Stimulated activated CD8-positive, alpha-beta memory T cell treated with anti-CD3 and anti-CD28 coated beads, Interleukin-15, amount 100 ng/mL, for 1 hour (primary cell): ENCODE measurements at places on chromosomes 7 and 10.

- no peak for DNase-seq
Observed at GRCh38 chr7:155464183-155464582, 6.3 kb downstream of the EN2 start.

- DNase-seq = no peak
Observed at GRCh38 chr7:158863611-158864506, 7.5 kb downstream of the DYNC2I1 start.

DNA sequence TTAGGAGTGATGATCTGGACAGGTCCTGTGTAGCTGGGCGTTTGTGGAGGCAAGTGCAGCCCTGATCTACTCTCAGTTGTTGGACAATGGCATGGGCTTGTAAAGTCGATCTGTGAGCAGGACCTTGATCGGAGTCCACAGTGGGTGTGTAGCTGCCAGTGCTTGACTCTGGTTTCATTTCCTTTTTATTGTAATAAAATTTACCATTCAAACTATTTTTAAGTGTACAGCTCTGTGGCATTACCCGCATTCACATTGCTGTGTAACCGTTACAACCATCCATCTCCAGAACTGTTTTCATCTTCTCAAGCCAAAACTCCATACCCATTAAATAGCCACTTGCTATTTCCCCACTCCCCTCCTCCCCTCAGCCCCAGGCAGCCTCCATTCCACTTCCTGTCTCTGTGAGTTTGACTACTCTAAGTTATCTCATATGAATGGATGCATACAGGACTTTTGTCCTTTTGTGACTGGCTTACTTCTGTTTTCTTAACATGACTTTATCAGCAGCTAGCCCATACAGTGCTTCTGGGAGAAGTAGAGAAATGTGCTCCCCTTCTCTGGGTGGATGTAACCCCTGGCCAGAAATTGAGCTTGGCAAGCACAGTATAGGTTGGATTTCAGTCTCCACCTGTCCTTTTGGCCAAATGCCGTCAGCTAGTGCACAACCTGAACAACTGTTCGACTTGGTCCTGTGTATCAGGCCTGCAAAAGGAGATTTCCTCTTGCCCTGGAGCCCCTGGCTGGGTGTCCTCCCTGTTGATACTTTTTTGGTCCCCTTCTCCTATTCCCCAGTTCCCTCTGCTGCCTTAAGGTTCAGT lies 180.0 kb downstream of the LRMDA start:
- DNase-seq = no peak

DNA sequence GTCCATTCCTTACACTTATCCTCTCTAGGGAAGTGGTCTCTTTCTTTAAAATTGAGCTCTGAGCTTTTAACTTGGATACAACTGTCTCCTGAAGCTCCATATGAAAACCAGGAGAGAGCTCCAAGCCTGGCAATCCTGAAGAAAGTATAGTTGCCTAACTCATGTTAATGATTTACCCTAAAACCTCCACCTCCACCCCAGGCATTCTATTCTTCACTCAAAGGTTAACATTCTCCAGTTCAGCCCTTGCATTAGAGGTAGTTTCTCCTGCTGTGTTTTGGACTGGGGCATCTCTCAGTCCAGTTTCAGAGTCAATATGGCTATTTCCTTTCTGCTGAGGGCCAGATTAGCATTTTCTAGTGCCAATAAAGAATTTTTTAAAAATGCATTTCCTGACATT lies 195.5 kb downstream of the SLC25A13 start:
- DNase-seq = no peak

- DNase-seq = no peak
Observed at GRCh38 chr10:112217386-112218035, 33.9 kb upstream of the GPAM start.

DNA sequence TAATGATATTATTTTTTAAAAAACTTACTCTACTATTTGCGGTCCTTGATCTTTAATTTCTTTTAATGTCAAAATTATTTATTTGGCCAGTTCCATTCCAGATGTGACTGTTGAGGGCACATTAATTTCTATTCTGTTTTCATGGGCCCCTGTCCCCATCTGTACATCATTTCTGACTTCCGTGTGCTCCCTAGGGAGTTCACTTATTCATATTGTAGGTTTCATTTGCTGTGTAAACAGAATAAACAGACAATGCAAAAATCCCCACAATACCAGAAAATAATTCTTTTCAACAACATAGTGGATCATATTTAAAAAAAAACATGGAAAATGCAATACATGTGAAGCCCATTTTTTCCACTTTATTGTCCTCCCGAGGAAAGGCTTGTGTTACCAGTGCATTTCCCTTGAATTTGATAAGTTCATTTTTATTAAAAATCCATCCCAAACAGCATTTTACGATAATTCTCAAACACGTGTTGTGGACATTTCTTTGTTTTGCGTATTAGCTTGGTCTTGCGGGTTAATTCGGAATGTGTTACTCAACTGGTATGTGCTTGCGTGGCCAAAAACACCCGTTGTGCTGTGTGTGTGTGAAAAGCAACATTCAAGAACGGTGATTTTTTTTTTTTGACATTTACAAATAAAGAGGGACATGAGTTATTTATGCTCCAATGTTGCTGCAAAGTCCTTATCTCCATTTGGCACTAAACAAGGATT lies 138.4 kb downstream of the MGMT start:
- DNase-seq = no peak

- no peak for DNase-seq
Observed at GRCh38 chr7:151113344-151114150, 27.3 kb downstream of the AGAP3 start.

GRCh38 chr10:117413928-117414618 lies 38.8 kb upstream of the PDZD8 start:
- no peak for DNase-seq

DNA sequence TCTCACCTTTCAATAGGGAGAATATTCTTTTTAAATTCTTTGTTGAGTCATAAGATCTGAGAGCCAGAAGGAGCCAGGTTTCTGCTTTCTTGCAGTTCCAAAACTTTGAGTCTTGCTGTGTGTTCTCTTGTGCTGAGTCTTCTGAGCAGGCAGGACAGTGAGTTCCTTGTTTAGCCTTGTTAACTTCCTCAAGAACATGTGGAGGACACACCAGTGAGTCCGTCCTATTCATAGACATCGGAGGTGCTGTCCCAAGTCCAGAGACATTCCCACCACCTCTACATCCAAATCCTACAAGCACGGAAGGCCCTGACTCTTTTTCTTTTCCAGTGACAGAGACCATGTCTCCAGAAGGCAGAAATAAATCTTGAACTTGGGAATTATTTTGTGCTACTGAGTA lies 135.2 kb upstream of the AGK start:
- DNase-seq = no peak

GRCh38 chr7:154984601-154985188 lies 18.2 kb downstream of the PAXIP1 start:
- no peak for DNase-seq

DNA sequence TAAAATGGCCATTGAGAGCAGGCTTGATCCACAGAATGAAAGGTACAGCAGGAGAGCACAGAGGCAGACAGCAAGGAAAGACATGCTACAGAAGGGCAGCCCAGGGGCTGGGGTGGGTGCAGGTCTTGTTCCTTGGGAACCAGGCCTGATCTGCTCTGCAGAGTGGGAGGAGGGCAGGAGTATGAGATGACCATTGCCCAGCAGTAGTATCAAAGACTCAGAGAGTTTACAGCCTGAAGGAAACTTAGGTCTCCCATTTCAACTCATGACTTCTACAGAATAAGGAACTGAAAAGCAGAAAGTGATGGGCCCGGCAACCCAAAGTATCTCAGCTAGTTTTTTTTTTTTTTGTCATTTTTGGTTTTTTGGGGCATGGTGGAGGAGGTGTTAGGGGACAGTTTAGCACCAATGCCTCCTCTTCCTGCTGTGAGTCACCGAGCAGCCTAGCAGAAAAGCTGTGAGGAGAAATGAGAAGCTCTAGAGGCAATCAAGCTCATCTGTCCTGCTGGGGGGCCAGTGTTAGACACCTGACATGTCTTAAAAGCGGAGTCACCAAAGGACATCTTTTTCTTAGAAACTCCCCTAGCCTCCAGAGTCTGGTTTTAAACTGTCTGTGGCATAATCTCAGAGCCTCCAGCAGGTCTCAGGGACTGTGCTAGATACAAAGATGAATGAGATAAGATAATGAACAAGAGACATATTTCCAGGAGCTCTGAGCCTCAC lies 34.3 kb upstream of the HERPUD2 start:
- peak; percentile 12 for DNase-seq

DNA sequence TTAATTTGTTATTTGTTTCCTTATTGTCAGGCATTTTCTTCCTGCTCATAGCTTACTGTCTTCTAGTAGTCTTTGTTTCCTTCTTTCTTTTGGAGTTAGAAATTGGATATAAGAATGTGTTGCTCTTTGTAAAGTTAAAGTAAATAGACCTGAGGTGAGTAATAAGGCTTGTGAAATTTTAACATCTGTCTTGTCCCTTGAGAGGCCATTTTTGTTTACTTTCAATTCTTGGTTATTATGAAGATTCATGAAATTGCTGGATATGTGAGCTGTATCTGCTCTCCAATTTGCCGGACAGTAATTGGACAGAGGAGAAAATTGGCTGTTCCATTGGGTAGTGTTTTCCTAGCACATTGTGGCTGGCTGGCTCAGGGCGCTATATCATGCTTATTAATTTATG lies 260.7 kb downstream of the EXOC4 start:
- DNase-seq = no peak

GRCh38 chr10:132838346-132838970 lies 52.5 kb upstream of the NKX6-2 start:
- DNase-seq = no peak

DNA sequence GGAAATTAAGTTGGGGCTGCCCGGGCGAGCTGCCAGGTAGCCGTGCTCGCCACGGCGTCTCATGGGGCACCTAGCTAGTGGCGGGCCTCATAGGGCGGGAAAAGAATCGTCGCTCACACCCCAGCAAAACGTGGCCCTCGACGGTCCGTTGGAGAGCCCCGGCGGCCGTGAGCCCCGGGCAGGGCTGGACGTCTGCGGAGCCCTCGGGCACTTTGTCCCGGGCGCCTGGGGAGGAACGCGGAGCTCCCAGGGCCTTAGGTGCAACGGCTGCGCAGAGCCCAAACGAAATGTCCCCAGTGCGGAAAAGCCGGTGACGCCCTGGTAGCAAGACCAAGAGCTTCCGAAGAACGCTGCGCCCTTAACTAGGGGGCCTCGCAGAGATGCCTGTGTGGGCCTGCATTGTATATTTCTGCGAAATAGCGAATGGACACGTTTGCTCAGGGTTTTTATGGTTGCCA lies 866 bp upstream of the SFMBT2 start:
- DNase-seq = no peak

- DNase-seq = no peak
Observed at GRCh38 chr7:29309041-29309854, 114.7 kb downstream of the CHN2 start.

- no peak for DNase-seq
Observed at GRCh38 chr10:30124704-30125103, 65.3 kb upstream of the JCAD start.

DNA sequence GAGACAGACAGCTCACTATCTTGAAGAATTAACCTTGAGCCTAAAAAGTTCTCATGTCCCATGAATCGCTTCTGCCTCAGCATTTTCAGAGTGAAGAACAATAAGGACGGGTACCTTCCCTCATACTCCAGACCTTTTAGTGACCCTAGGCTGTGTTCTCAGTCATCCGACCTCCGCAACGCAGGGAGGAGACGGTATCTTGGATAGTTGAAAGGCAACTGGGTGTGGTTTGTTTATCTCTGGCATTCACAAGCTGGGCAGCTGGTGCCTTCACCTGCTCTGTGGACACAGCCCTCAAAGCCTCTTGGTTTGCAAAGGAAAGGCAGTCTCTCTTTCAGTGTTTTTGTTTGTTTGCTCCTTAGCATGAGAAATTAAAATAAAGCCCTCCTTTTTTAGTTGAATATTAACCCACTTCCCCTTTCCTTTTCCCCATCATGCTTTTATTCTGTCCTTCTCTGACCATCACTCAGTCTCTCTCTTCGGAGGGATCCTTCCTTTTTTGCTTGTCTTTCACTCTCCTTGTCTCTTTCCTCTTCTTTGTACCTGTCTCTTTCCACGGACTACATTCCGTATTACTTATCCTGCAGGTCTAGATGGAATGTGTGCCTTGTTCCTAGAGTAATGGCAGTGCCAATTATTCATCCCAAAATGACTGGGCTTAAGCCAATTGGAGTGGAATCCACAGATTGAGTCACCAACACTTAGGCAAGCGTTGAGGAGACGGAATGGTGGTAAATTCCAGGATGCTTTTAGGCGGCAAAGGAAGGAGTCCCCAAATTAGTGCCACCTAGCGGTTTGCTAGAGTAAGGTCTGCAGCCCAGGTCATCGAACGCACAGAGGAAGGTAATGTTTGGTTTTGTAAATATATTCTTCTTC lies 45.8 kb downstream of the PRR15 start:
- DNase-seq = no peak

DNA sequence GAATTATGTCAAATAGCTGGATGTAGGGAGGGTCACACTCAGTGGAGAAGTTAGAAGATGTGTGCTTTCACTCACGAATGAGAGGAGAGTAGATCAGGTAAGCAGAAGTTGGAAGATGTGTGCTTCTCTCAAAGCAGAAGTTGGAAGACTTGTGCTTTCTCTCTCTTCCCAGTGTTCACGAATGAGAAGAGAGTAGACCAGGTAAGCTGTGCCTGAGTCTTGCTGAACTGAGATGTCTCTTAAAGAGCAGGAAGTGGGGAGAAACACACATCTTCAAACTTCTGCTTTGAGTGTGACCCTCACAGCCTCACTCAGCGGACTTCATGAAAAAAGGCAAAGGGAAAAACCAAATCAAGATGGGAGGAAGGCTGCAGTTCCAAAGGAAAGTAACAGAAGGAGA lies 7.0 kb upstream of the TMEM243 start:
- no peak for DNase-seq

DNA sequence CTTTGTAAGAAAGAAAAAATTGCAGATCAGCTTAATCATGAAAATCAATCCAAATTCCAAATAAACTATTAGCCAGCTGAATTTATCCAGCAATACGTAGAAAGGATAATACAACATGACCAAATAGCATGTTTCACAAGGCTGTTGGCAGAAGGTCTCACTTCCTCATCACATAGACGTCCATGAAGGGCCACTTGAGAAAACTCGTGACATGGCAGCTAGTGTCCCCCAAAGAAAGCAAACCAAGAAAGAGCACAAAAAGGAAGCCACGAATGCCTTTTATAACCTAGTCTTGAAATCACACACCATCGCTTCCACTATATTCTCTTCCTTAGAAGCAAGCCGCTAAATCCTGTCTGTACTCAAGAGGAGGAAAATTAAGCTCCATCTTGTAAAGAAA lies 105.6 kb upstream of the NRBF2 start:
- no peak for DNase-seq

GRCh38 chr10:22228943-22229801 lies 11.4 kb upstream of the EBLN1 start:
- DNase-seq = peak; percentile 63

DNA sequence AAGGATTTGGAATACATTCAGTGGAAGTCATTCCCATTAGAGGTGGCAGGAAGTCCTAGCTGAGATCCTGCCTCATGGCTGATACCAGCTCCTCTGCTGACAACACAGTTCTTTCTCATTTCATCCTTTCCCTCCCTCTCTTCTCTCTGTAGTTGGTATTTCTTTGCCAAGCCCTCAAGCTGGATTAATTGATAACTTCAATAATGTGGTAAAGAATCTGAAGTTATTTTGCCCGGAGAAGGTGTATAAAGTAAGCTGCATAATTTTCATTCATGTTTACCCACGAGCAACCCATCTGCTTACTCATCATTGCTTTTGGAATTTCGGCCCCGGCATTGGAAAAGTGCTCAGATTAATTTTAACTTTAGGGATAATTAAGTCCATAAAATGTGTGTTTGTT lies 85.2 kb upstream of the PLPP4 start:
- DNase-seq = no peak
